ENCODE measurements at places on chromosomes 7 and 10. TPM values are rescaled to one million over a fixed set of nuclear protein-coding genes. Genes with fewer than 3 reads are reported as not detected.

Gene BLNK
- total RNA-seq, result 0.09 TPM

Gene PNLIP
- not detected for total RNA-seq

Gene CCL24
- total RNA-seq, result not detected

Gene ZMIZ2
- total RNA-seq, result 8.1 TPM

Gene HYCC1
- 118 TPM for total RNA-seq

Gene CDK1
- total RNA-seq, result 0.94 TPM

Gene SPACDR
- 0.17 TPM for total RNA-seq

Gene LIPF
- total RNA-seq, result not detected

Gene GAD2
- not detected for total RNA-seq

Gene HECW1
- 0.79 TPM for total RNA-seq

Gene TRIM50
- not detected for total RNA-seq

Gene AGMO
- under 0.01 TPM for total RNA-seq

Gene SPDYE2
- total RNA-seq, result not detected

Gene KIN
- 2.3 TPM for total RNA-seq

Gene TMEM196
- not detected for total RNA-seq

Gene WASHC2C
- total RNA-seq, result 67.8 TPM

Gene KNDC1
- total RNA-seq, result 3.3 TPM

Gene MRC1
- not detected for total RNA-seq

Gene UROS
- 69.2 TPM for total RNA-seq

Gene SLC26A3
- not detected for total RNA-seq

Gene AGR3
- total RNA-seq, result not detected

Gene MBLAC1
- 4.7 TPM for total RNA-seq

Gene FRMD4A
- total RNA-seq, result 12.9 TPM

Gene GBX1
- not detected for total RNA-seq

Gene MOGAT3
- not detected for total RNA-seq

Gene NEUROD6
- total RNA-seq, result not detected

Gene CASTOR2
- total RNA-seq, result 9.5 TPM

Gene BAIAP2L1
- total RNA-seq, result 1.3 TPM

Gene CYP3A5
- 3.1 TPM for total RNA-seq

Gene TUBAL3
- total RNA-seq, result not detected

Gene WASHC2A
- total RNA-seq, result 67.8 TPM

Gene HSPA12A
- total RNA-seq, result 1.4 TPM

Gene BICC1
- 74.9 TPM for total RNA-seq

Gene HOXA3
- total RNA-seq, result 1.3 TPM

Gene WDR37
- total RNA-seq, result 14.7 TPM

Gene ABCB4
- total RNA-seq, result 6.8 TPM

Gene VENTX
- not detected for total RNA-seq

Gene INSIG1
- 62.3 TPM for total RNA-seq

Gene AHCYL2
- 15.7 TPM for total RNA-seq

Gene SUGCT
- total RNA-seq, result 18.8 TPM

Gene HABP2
- not detected for total RNA-seq

Gene WNT8B
- not detected for total RNA-seq

Gene RADIL
- total RNA-seq, result 0.26 TPM

Gene EDRF1
- 21.0 TPM for total RNA-seq

Gene ITGB1
- total RNA-seq, result 2,633 TPM

Gene CTAGE4
- total RNA-seq, result 0.32 TPM

Gene KCND2
- 5.0 TPM for total RNA-seq

Gene MUC12
- 0.34 TPM for total RNA-seq

Gene SFRP4
- 0.32 TPM for total RNA-seq

Measured in bronchial smooth muscle cell (primary cell).